ENCODE measurements at places on chromosomes 12 and 14. TPM values are rescaled to one million over a fixed set of nuclear protein-coding genes. Genes with fewer than 3 reads are reported as not detected.

Gene DIO3
- total RNA-seq: not detected

Gene WSCD2
- total RNA-seq: not detected

Gene P2RX2
- total RNA-seq: not detected

Gene CGRRF1
- total RNA-seq: 20.1 TPM

Gene SLC4A8
- total RNA-seq: 1.7 TPM

Gene LARP4
- 39.7 TPM for total RNA-seq

Gene PCED1B
- total RNA-seq: 22.6 TPM

Gene GPR84
- total RNA-seq: 0.15 TPM

Gene GAS2L3
- 6.2 TPM for total RNA-seq

Gene FLRT2
- total RNA-seq: 3.2 TPM

Gene ENDOU
- total RNA-seq: not detected

Gene GALNT8
- not detected for total RNA-seq

Gene MSI1
- total RNA-seq: 1.6 TPM

Gene NEUROD4
- not detected for total RNA-seq

Gene SLC6A15
- total RNA-seq: 3.8 TPM

Gene TRHDE
- 0.02 TPM for total RNA-seq

Gene DCP1B
- 7.5 TPM for total RNA-seq

Gene AVPR1A
- total RNA-seq: not detected

Gene FOXN4
- 0.20 TPM for total RNA-seq

Gene TAS2R46
- total RNA-seq: not detected

Gene ADAMTS20
- total RNA-seq: not detected

Gene SOAT2
- 0.24 TPM for total RNA-seq
